AG20443 (cell line): ENCODE measurements at places on chromosomes 16 and 17.

- peak; percentile 38 for DNase-seq
These were observed 1.6 kb downstream of the PPY start for GRCh38 chr17:43940630-43941029.

- no peak for DNase-seq
These were observed 3.6 kb downstream of the SNTB2 start for GRCh38 chr16:69190598-69190997.

GRCh38 chr17:43014649-43015542 lies 7.3 kb downstream of the VAT1 start:
- peak; percentile 4 for DNase-seq

- DNase-seq: no peak
These were observed 317.2 kb upstream of the ZFHX3 start for GRCh38 chr16:73365016-73365551.

GRCh38 chr16:89173174-89173921 lies 1.8 kb downstream of the CDH15 start:
- DNase-seq: no peak

- no peak for DNase-seq
These were observed 12.7 kb upstream of the SPNS2 start for GRCh38 chr17:4485676-4486646.

- no peak for DNase-seq
These were observed 19.6 kb downstream of the COG7 start for GRCh38 chr16:23433261-23433920.

DNA sequence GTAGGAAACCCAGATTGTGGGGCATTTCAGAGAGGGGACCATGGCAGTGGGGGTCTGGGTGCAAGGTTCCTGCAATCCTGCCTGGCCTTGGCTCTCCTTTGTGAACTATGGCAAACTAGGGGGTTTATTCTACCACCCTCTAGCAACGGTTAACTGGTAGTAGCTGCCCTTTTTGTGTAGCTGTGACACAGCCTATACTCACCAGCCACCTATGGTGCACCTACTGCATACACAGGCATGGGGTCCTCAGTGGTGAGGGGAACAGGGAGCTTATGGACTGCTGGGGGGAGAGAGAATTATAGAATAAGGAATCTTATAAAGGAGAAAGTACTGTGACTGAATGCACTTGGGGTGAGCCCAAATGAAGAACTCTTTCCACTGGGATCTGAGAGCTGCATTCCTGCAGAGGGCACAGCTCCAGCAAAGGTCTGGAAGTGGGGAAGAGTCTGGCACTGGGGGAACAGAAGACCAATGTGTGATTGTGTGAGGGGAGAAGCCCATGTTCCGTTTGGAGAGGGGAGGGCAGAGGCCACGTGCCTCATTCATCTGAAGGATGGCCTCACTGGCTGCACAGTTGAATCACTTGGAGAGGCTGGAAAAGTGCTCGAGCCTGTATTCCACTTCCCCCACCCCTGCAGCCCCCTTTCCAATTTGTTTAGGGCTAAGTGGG lies 2.1 kb downstream of the MT1X start:
- no peak for DNase-seq

DNA sequence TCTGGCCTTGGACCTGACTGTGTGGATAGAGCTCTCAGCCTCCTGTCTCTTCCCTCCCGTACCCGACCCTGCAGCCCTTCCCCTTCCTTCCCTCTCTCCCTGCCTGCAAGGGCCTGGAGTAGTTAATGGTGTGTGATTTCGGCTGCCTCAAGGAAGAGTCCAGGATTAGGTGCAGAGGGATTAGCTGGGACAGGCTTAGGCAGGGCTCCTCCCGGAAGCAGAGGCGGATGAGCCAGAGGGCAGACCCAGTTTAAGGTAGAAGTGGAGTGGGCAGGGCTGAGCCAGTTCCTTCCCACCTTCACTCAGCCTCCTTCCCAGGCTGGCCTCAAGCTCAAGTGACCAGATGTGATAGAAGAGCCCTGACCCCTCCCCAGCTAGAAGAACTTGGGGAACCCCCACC lies 16.8 kb downstream of the GUCY2D start:
- DNase-seq: no peak

DNA sequence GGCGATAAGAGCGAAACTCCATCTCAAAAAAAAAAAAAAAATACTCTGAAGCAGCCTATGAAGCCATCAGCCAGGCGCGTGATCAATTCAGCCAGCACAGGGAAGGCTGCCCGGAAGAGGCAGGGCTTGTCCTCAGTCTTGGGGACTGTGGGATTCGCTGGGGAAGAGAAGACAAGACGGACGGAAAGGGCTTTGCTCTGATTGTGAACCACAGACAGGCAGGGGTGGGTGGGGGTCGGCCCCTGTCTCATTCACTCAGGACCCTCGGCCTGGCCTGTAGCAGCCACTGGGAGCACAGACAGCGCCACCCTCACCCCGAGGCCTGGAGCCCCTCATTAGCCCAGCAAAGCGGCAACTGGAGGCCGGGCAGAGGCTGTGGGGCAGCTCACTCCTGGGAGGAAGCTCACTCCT lies 37.2 kb downstream of the ABR start:
- DNase-seq: no peak

DNA sequence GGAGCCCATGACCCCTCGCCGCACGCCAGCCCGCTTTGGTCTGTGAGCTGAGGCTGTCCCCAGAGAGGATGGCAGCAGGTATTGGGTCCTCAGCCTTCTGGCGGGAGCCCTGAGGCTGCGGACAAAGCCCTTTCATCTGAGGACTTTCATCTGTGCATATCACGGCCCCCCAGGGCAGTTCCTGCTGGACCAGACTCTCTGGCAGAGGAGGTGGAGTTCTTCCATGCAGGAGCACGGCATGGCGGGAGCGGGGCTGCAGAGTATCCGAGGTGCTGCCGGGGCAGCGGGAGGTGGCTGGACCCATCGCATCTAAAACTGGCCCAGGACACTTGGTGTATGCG lies 18.8 kb downstream of the DHX38 start:
- DNase-seq: no peak

DNA sequence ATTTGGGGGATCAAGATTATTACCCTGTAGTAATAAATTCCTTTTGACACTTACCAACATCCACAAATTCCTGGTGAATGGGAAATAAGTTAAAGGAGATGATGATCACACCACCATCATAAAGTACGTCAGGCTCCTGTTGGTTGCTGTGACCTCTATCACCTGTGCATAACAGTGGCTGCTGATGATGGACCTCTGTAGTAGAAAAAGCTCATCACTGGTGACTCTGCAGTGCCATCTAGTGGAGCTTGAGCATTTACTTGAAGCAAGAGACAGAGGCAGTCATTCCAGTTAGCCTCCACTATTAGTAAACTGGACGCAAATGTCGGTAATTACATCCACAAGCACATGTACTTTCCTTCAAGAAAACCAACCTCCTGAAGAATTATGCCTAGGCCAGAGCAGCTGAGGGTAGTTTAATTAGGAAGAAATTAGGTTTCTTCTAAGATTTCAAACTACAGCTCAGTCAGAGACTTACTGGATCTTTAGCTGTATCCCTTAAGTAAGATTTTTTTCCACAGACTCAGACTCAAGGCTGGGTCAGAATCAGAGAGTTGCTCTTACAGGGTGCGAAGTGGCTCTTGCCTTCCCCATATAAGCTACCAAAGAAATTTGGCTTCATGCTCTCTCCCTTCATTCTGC lies 39.3 kb downstream of the CYB561 start:
- DNase-seq: peak; percentile 77

DNA sequence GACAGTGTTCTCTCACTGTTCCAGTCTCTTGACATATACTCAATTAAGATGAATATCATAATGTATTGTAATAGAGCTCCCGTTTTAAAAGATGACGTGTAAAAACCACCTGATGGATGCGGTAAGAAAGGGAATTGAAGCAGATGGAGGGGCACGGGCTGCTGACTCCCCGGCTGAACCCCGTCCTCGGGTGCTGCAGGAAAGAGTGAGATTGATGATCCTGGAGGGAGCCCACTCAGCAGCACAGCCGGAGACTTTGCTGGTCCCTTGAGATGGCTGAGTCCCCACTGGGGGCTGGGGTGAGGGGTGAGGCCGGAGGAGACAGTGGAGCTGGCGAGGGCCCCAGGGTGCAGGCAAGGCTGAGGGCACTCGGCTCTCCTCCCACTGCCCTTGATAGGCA lies 217.4 kb downstream of the RPTOR start:
- DNase-seq: no peak

DNA sequence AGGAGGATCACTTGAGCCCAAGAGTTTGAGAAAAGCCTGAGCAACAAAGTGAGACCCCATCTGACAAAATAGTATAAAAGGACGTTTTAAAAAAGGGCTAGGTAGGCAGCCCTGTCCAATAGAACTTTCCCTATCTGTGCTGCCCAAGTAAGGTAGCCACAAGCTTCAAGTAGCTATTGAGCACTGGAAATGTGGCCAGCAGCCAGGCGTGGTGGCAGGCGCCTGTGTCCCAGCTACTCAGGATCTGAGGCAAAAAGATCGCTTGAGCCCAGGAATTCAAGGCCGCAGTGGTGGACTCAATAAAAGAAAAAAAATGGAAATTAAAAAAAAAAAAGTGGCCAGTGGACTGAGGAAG lies 1.5 kb upstream of the NQO1 start:
- no peak for DNase-seq

GRCh38 chr17:14922411-14922810 lies 342.7 kb downstream of the PMP22 start:
- DNase-seq: peak; percentile 13

GRCh38 chr16:13130586-13130985 lies 229.2 kb downstream of the SHISA9 start:
- no peak for DNase-seq

GRCh38 chr17:5501685-5502084 lies 15.3 kb downstream of the MIS12 start:
- DNase-seq: no peak
